ENCODE measurements at places on chromosomes 5 and 9. TPM values are rescaled to one million over a fixed set of nuclear protein-coding genes. Genes with fewer than 3 reads are reported as not detected.

DNA sequence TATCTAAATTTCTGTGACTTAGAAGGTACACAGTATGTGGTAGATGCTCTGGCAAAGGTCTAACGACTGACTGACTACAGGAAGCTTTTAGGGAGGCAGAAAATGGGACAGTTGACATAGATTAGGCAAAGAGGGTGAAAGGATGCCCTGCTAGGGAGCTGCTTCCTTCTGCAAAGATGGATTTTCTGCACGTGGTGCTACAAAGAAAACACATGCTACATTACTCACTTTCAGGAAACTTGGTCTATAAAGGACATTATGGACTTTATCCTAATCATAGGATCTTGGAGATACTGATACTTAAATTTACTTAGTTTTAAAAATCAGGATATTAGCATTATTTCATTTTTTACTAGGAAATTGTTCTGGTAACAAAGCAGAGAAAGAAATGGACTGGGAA is 405.8 kb upstream of the ADAMTS16 start:
- DNase-seq, result no peak

- DNase-seq, result no peak
Observed at GRCh38 chr9:83501565-83501964, 36.6 kb downstream of the FRMD3 start.

FABP6 gene
- total RNA-seq, result not detected

DNA sequence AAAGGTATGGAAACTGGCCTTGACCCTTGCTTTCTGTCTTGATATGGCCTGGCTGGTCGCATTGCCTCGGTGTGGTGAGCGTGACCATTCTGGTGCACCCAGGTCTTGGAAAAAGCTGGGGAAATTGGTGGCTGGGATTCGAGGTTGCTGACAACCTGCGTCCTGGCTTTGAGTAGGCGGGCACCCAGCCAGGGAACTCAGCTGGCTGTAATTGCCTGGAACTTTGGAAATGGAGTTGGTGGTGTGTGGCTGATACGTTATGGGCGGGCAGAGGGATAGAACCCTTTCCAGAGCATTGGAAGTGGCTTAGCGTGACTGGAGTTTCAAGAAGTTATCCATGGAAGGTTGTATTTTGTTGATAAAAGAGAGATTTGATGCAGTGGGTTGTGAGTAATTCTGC is 35.2 kb downstream of the KCNMB1 start:
- DNase-seq, result no peak

GRCh38 chr9:27572566-27572917 is 739 bp downstream of the C9orf72 start:
- no peak for DNase-seq

GGTA1 gene
- total RNA-seq, result 1.1 TPM

DNA sequence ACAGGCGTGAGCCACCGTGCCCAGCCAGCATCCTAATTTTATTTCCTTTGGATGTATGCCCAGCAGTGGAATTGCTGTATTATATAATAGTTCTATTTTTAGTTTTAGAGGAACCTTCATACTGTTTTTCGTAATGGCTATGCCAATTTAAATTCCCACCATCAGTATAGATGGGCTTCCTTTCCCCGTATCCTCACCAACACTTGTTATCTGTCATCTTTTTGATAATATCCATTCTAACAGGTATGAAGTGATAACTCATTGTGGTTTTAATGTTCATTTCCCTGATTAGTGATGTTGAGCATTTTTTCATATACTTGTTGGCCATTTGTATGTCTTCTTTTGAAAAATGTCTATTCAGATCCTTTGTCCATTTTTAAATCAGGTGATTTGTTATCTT is 13.0 kb downstream of the F2R start:
- DNase-seq, result no peak

WDR31 gene
- 3.4 TPM for total RNA-seq

- no peak for DNase-seq
Observed at GRCh38 chr5:106488407-106488806, 1182.3 kb downstream of the EFNA5 start.

DNA sequence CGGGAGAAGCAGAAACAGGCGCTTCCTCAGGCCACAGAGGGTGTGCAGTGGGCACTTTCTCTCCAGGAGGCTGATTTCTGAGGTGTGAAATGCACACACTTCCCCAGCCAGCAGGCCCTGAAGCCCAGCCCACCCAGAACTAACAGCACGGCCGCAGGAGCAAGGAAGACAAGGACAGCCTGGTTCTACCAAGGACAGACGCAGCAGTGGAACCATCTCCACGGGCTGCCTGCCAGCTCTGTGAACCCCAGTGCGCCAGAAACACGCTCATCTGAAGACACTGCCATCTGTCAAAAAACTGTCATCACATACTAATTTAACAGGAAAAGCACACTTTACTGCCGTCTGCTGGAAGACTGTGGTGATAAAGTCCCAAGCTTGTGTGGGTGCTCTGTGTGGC is 40.7 kb downstream of the MAPK9 start:
- peak; percentile 71 for DNase-seq

- no peak for DNase-seq
Observed at GRCh38 chr5:61613679-61614078, 281.6 kb downstream of the ZSWIM6 start.

ISCA1 gene
- 33.9 TPM for total RNA-seq

DNA sequence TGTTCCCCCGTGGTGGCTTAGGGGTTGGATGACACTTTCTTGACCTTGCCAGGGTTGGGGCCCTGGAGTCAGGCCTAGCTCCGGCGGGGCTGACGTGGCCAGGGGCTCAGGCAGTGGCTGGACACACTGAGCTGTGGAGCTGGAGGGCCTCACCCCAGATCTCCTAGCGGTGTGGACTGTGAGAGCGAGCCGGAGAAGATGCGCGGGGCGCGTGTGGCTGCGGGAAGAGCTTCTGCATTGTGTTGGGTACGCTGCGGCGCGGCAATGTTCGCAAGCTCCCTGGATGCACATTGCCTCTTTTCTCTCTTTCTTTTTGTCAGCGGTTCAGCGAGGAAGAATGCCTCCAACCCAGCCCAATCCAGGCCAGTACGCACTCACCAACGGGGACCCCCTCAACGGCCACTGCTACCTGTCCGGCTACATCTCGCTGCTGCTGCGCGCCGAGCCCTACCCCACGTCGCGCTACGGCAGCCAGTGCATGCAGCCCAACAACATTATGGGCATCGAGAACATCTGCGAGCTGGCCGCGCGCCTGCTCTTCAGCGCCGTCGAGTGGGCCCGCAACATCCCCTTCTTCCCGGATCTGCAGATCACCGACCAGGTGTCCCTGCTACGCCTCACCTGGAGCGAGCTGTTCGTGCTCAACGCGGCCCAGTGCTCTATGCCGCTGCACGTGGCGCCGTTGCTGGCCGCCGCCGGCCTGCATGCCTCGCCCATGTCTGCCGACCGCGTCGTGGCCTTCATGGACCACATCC is 4.8 kb downstream of the NR2F1 start:
- DNase-seq, result no peak

- DNase-seq, result no peak
Observed at GRCh38 chr9:18459962-18460584, 13.9 kb upstream of the ADAMTSL1 start.

GRCh38 chr9:94168203-94169000 is 84.1 kb downstream of the PTPDC1 start:
- DNase-seq, result no peak

- no peak for DNase-seq
Observed at GRCh38 chr9:97468658-97469448, 32.6 kb upstream of the TMOD1 start.

- DNase-seq, result peak; percentile 73
Observed at GRCh38 chr5:171581781-171582180, 162.3 kb downstream of the FGF18 start.

CFAP157 gene
- 0.24 TPM for total RNA-seq

- no peak for DNase-seq
Observed at GRCh38 chr9:5719100-5719926, 90.4 kb downstream of the RIC1 start.

DNA sequence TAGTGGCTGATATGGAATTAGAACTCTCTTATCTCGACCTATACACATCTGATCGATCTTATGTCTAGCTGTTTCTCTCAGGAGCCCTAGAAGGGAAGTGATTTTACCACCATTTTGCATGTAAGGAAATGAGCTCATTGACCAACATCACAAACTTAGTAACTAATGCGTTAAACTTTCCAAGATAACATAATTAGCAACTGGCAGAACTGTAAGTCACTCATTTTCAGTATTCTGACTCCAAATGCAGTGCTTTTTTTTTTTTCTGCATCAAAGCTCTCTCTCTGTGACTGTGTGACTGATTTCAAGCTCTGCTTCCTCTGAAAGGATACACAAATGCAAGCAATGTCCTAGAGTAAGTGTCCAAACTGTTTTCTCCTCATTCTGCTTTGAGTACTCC is 68.1 kb upstream of the FBXL7 start:
- no peak for DNase-seq

DNA sequence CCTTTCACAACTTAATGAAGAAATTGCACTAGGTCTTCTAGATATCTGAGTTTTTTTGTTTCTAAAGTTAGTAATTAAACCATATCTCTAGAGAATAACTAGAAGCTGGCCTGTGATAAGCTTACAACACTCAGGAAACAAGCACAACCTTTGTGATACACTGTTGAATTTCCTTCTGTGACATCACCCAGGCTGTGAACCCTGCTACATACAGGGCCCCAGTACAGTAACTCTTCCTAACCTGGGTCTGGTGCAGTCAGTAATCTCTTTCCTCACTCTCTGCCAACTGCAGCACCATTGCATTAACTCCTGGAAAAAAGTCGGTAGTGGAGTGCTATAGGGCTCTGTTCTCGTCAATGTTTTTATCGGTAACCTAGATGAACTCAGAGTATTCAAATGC is 10.6 kb upstream of the IGFBPL1 start:
- DNase-seq, result no peak

SLC34A1 gene
- total RNA-seq, result not detected

GRCh38 chr9:110213413-110214044 is 5.6 kb upstream of the C9orf152 start:
- no peak for DNase-seq

PCDHGB4 gene
- 10.8 TPM for total RNA-seq

PCDHA2 gene
- 0.99 TPM for total RNA-seq

DNA sequence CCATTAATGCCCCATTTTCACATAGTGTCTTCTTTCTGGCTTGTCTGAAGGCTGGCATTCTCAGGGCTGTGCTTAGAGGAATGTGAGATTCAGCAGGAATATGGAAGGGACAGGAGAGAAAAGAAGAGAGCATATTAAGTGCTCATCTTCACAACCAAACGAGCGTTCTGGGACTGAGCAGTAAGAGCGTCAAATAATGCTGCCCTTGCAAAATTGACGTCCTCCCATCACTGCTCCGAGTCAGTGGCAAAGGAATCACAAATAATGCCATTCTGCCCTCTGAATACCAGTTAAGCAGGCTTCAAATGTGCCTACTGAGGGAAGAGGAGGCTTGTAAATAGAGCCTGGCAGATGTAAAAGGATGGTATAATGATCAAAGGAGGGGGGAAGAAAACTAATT is 351.2 kb downstream of the EBF1 start:
- no peak for DNase-seq

DNA sequence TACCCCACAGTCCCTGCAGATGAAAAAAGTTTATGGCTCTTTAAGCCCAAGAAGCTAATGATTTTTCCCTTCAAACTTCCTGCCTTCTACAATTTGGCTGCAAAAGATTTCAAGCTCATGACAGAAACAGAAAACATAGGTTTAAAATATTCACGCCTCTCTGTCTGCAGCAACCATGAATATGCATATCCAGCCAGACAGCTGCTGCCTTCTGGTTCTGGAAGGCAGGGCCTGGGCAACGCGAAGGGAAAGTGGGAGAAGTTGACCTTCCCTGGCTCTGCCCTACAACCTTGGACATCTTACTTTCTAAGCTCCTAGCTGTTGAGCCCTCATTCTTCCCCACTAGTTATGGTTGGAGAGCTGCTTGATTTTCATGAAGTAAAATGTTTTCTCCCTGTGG is 64.8 kb upstream of the CLINT1 start:
- no peak for DNase-seq

GPBP1 gene
- 58.4 TPM for total RNA-seq

SOWAHA gene
- not detected for total RNA-seq

DNA sequence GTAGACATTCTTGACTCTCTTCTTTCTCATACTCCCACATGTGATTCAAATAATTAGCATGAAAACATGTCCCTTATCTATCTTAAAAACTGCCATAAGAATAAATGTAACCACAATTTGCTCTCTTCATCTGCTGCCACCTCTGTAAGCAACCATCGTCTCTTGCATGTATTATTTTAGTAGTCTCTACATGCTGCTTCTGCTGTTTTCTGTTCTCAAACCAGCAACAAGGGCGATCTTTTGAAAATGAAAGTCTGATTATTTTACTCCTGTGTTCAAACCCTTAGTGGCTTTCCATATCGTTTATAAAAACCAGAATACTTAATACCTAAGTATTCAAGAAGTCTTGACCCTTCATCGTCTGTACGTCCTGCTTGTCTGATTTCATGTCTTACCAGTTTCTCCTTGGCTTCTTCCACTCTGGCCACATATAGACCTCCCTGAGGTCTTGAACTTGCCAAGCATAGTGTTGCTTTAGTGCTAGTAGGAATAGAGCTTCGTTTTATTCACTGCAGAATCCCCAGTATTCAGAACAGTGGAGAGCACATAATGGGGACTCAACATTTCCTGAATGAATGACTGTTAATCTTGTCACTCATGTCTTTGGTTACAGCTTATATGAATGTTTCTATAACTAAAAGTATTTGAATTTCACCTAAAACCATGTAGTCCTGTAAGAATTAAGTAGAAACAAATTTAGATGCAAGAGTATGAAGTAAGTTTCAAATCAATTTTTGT is 10.6 kb downstream of the CDC42SE2 start:
- DNase-seq, result no peak

- no peak for DNase-seq
Observed at GRCh38 chr9:89617978-89618377, 13.2 kb downstream of the GADD45G start.

DNA sequence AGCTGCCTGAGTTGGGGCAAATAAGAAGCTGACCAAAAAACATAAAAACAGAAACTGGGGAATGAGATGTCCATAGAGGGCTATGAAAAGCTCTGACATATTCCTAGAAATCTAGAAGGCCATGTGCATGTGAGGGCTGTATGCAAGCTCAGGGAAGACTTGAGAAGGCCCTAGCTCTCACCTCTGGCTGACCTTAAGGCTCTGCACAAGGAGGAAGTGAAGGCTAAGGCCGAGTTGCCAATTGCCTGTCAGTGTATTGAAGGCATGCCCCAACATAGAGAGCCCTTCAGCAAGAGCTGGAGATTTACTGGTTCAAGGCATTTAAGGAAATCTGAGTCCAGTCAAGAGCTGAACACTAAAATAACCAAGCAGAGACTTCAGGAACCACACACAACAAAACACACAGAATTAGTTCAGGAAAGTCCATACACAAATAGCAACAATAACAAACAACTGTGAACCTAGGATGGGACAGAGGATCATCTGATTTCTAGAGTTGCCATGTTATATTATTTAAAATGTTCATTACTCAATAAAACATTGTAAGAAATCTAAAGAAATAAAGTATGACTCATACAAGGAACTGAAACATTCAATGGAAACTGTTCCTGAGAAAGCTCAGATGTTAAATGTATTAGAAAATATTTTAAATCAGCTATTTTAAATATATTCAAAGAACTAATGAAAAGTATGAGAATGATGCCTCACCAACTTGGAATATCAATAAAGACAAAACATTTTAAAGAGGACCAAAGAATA is 161.8 kb downstream of the AUH start:
- DNase-seq, result no peak

SV2C gene
- 0.05 TPM for total RNA-seq

COL23A1 gene
- total RNA-seq, result not detected

GRCh38 chr5:173163219-173163618 is 18.9 kb downstream of the BNIP1 start:
- DNase-seq, result no peak

Measured in osteocyte (in vitro differentiated cells).